ENCODE measurements at places on chromosomes 1 and 21.

- no peak for DNase-seq
Observed at GRCh38 chr1:145912128-145912641, 2.3 kb upstream of the ITGA10 start.

DNA sequence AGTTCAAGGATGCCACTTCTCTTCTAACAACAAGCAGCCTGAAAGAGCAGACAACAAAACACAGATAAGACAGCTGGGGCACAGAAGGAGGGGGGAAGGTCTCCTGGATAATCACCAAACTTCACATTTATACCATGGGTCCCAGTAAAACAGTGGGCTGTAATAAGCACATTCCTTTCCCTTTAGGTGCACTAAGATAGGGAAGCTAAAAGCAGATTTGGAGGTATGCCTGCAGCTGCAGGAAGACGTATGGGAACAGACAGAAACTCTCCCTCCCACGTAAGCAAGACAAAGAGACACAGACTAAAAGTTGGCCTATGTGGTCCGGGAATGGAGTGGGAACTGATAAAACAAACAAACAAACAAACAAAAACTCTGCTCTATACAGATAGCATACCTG, 612.1 kb downstream of the MRPL39 start:
- DNase-seq, result peak; percentile 56

GRCh38 chr1:107272321-107272720, 131.5 kb downstream of the NTNG1 start:
- no peak for DNase-seq

DNA sequence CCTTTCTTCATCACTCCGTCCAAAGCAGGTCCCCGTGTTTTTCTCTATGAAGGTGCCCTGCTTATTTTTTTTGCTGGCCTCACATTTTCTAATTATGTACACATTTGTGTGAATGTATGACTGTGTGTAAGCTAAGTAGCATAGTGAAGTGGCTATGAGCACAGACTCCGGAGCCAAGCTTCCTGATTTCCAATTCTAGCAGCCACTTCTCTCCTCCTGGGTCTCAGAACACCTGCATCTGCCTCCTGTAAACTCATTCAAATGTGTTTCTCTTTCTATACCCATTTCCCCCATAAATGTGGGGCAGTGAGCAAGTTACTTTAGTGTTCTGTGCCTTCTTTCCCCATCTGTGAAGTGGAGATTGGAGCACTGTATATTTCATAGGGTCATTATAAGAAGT, 2.1 kb downstream of the SLAMF6 start:
- DNase-seq, result no peak

DNA sequence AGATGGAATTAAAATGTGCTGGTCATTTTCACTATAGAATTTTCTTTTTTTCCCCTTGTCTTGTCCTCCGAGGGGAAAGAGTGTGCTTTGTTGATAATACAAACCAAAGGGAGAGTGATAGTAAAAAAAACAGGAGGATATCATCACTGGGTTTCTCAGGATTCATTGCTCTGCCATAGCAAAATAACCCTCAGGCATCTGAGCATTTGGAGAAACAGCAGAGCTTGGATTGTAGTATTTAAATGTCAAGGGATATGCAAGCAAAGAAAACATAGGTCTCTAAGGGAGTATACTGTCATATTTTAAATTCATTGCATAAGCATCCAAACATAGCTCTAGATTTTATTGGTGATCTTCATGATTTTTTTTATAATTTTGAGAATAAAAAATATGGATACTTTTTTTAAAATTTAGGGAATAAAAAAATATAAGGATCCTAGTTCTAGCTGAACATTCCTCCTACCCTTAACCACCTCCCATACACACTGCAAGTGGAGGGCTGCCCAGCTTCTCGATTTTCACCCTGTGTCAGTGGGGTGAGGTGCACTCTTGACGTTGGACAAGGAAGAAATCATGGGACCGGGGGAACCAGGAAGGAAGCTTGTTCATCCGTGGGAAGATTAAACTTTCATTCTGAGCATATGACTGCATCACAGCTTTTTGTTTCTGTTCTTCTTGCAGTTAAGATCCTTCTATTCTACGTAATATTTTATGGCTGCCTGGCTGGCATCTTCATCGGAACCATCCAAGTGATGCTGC, 4.4 kb downstream of the ATP1B1 start:
- DNase-seq, result no peak

Measured in mesendoderm (in vitro differentiated cells).